ENCODE measurements at places on chromosomes 3 and 15.

DNA sequence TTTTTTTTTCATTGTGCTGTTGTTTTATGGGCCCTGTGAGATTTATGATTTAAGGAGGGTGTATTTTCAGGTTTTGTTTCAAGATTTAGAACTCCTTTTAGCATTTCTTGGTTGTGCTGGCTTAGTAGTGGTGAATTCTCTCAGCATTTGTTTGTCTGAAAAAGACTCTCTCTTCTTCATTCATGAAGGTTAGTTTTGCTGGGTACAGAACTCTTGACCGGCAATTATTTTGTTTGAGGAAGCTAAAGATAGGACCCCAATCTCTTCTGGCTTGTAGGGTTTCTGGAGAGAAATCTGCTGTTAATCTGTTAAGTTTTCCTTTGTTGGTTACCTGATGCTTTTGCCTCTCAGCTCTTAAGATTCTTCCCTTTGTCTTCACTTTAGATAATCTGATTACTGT, 46.9 kb downstream of the LYSMD4 start:
- DNase-seq = no peak

DNA sequence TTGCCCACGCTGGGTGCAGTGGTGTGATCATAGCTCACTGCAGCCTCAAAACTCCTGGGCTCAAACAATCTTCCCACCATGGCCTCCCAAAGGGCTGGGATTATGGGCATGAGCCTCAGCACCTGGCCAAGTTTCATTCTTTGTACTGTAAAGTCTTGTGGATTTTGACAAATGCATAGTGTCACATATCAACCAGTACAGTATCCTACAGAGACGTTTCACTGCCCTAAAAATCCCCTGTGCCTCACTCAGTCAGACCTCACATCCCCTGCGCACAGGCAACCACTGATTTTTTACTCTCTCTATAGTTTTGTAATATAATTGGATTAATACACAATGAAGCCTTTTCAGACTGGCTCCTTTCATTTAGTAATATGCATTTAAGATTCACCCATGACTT, 130.7 kb upstream of the UBE2E1 start:
- no peak for DNase-seq

DNA sequence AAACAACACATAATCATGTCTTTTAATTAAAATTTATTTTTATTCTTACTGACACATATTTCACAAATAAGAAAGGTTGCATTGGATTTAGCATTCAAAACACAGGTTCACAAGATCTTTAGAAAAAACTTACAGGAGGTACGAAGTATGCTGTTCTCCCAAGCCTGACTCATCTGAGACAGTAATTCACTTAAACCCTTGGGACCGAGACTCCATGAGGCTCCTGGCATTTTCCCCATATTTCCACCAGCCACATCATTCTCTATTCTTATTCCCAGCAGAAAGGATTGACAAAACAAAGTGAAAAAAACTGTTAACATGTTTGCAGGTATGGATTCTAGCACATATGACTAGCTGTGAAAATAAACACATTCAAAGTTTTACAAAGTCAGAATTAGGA, 52.6 kb downstream of the CNTN3 start:
- DNase-seq = no peak

DNA sequence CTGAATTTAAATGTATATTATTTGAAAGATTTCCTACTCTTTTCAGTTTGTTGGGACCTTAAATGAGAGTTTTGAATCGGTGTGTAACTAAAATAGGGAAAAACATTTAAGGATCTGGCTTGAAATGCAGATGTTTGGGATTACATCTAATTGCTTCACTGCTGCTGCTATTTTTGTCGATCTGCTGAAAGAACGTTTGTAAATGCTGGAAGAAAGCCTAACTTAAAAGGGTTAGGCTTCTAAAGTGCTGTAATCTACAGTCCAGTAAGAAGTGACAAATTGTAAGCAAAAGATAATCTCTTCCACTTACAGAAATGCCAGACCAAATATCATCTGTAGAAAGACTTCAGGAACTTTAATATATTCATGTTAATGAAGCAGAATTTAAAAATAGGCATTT, 691.6 kb downstream of the ZNF385D start:
- no peak for DNase-seq

DNA sequence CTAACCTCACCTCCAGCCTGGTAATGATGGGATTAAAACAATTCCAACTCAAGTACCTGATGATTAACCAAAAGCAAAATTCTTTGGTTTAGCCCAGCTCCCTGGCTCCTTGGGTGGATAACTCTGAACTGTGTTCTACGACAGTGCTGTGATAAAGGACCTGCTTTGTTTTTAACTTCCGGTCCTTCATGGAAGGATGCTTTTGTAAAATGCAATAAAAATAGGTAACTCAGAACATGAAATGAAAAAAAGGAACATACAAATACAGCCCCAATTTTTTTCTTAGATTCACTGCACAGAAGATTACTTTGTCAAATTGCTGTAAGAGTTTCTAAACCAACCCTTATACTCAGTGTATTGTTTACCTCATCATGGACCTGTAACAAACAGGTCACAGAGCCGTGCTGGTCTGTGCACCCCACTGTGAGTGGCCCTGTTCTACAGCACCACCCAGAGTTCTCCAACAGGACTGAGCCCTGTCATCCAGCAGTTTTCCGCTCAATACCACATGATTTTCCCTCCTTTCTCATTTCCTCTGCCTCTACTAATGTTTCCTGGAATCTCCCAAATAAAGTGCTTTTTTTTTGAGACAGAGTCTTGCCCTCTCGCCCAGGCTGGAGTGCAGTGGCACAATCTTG, 4.9 kb upstream of the PCYT1A start:
- no peak for DNase-seq

DNA sequence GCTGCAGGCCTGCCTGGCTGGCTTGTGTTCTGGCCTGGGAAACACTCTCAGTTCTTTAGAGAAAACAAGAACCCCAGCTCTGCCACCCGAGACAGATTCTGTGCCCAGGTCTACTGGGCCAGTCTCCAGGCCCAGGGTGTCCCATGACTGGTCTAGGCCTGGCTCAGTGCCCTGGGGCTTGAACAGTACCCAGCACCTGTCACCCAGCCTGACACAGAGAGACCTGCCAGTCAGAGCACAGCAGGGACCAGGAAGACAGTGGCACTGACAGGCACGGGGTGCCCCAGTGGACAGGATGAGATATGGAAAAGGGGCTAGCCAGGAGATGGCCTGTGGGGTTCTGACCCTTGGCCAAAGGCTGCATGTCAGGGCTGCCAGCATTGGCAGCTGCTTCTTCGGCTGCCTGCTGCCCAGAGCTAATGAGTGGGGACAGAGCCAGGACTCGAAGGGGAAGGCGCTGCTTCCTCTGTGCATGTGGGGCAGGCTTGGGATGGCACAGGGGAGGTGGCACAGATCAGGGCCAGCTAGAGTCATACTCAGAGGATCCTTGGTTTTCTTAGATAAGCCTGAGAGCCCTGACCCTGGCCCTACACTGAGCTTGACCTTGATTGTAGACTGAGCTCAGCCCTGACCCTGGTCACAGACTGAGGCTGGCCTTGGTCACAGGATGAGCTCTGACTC, 15.1 kb downstream of the CCDC33 start:
- no peak for DNase-seq

DNA sequence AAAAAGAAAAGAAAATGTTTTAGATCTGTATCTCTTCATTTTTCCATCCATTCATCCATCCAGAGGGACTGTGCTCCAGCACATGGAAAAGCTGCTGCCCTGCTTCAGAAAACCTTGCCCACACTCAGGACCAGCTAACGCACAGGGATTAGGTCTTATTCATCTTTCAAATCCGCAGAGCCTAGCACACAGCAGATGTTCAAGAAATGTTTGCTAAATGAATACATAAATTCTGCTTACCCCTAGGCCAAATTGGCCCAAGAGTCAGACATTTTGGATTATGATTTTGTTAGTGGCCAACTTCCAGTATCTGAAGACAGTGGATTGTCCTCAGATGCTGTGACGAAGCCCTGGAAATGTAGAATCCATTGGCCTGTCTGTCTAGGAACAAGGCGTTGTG, 71.4 kb downstream of the GHSR start:
- DNase-seq = no peak

- no peak for DNase-seq
These were observed 122.3 kb downstream of the PLD1 start for GRCh38 chr3:171688002-171688401.

GRCh38 chr15:80578871-80579270, 116.2 kb upstream of the ABHD17C start:
- DNase-seq = no peak

GRCh38 chr15:89340573-89340972, 5.9 kb upstream of the POLG start:
- DNase-seq = no peak

- DNase-seq = no peak
These were observed 52.8 kb downstream of the NOX5 start for GRCh38 chr15:69067296-69067695.

- no peak for DNase-seq
These were observed 10.1 kb downstream of the RNF123 start for GRCh38 chr3:49699281-49699979.

- no peak for DNase-seq
These were observed 157.9 kb downstream of the C3orf38 start for GRCh38 chr3:88307666-88308065.

GRCh38 chr3:61573441-61573840, 12.1 kb downstream of the PTPRG start:
- DNase-seq = no peak

DNA sequence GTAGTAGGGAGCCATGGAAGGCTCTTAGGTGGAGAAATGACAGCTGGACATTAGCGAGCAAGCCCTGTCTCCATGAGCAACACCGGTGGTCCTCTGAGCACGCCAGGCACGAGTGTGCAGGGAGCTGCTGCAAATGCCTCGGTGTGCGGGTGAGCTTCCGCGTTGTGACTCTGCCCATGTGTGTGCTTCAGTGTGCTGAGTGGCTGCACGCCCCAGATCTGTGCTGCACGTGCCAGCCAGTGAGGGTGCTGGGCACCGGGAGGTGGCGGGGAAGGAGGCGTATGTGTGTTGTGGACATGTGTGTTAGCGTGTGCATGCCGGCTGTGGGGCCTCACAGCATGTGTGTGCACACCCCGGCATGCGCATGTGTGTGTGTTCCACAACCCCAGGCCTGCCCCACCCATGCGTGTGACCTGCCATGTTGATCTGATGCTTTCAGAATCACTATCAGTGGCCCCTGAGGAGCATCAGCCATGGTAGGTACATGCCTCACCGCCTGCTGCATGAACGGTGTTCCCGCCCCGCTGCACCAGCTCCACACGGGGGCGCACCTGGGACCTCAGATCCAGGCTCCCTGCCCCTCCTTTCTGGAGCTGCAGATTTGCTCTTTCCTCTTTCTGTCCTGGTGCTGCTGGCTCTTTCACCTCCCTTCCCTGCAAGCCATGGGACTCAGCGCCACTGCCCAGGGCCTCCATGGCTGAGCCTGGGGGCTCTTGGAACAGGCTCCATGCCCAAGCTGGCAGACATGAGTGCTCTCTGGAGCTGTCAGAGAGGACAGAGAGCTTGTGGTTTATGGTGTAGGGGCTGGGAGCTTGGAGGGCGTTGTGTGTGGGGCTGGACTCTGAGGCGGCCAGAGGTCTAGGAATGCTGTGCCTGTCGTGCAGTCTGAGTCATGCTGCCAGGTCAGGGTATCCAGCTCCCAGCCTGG, 169.4 kb downstream of the TBC1D2B start:
- DNase-seq = no peak

GRCh38 chr3:65466300-65466988, 572.3 kb downstream of the MAGI1 start:
- DNase-seq = no peak

DNA sequence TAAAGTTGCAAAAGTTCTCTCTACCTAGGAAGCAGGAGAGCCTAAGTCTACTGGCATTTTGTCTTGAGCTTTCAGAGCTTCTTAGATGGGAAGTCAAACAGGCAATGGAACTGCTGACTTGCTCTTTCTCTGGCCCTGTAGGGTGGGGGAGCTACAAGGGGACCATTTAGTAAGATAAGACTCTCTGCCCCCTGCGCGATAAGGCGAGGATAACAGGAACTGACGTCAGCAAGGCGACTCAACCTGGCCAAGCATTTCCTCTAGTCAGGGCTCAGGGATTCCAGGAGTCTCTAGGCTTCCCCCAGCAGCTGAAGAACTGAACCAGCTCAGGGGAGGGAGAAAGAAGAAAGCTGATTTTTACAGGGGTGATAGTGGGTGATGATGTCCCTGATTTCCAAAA, 5.8 kb downstream of the RARB start:
- DNase-seq = no peak

DNA sequence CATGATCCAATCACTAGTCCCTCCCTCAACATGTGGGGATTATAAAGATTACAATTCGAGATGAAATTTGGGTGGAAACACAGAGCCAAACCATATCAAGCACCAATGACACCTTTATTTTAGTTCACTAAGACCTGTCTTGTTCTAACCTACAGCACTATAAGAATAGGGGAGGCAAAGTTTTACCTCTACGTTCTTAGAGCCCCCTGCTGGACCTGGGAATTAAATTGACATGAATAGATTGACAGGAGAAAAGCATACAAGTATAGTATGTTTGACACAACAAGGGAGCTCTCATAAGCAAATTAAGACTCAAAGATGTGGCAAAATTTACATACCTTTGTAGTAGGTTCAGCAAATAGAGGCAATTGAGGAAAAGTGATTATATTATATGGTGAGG, 974.4 kb upstream of the ALCAM start:
- DNase-seq = no peak

DNA sequence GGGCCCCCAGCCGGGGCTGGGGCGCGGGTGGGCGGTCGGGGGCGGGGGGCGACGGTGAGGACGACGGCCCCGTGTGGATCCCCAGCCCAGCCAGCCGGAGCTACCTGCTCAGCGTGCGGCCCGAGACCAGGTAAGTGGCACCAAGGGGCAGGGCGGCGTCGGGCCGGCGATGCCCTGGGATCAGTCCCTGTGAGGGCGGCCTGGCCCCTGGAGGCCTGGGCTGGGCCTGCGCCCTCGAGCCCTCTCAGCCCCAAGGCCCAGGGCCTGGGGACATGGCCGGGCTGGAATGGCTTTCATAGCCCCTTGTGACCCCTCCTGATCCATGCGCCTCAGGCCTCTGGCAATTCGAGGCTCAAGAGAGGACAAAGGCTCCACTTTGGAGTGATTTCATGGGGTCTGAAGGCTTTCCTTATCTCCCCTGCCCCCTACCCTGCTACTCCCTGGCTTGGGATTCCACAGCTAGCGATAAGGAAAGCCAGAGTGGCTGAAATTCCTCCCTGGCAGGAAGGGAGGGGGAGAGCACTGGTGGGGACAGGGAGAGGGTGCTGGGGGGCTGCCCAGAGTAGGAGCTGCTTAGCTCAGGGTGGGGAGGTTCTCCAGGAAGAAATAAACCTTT, 418 bp downstream of the ALPK3 start:
- DNase-seq = no peak

DNA sequence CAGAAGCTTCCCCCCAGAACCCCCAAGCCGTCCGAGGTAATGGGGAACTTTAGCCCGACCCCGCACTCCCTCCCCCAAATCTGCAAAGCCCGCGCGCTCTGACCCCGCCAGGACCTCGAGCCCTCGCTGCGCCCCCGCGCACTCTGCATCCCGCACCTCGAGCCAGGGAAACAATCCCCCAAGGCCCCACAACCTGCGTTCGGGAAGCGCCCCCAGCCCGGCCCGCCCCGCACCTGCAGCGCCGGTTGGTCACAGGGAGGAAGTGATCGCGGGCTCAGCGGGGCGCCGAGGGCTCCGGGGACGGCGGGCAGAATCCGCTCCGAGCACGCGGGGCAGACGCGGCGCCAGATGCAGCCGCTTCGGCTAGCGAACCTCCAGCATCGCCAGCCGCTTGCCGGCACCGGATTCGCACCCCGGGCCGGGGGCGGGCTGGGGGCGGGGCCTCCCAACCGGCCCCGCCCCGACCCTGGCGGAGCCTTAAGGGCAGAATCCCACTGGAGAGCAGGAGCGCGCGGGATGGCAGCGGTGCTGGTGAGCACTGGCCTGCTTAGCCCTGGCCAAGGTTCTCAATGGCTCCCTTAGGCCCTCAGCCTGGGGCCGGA, at the start of gene CAMKV:
CAMKV (minus strand) TSS at position 382 of the 602 bp plus-strand sequence. CDS start 7,518 bp downstream, outside the sequence.
- no peak for DNase-seq
